H1 (cell line): ENCODE measurements at places on chromosomes 2 and 18.

GRCh38 chr2:51368250-51368649 is 336.3 kb upstream of the NRXN1 start:
- no peak overlapping the region for H3K27ac ChIP-seq
- H3K4me3 ChIP-seq: no peak overlapping the region
- H3K27me3 ChIP-seq: no peaks in the 10 kb centered on the region
- no peak for DNase-seq

GRCh38 chr18:56036741-56037140 is 448.7 kb upstream of the TCF4 start:
- H3K4me3 ChIP-seq: no peak overlapping the region
- H3K4me1 ChIP-seq: no peaks in the 10 kb centered on the region

DNA sequence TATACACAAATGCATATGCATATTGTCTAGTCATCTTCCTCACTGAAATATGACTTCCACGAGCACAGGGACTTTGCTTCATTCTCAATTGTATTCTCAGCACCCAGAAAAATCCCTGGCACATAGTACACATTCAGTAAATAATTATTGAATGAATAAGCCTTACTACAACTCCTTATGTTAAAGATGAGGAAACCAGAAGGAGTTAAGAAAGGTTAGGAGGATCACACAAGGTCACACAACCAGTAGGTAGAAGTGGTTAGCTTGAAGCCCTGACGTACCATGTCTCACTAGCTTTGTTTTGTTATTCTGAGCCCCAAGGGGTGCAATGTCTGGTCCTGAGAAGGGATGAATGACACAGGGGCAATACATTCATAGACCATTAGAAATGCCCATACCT is 220.9 kb upstream of the PID1 start:
- no peak overlapping the region for H3K27ac ChIP-seq
- H3K36me3 ChIP-seq: no peaks in the 10 kb centered on the region
- H3K27me3 ChIP-seq: no peaks in the 10 kb centered on the region
- no peaks in the 10 kb centered on the region for H3K4me1 ChIP-seq
- no peak overlapping the region for H3K4me3 ChIP-seq

- DNase-seq: no peak
- H3K27me3 ChIP-seq: no peaks in the 10 kb centered on the region
- no peak overlapping the region for H3K27ac ChIP-seq
- H3K36me3 ChIP-seq: no peaks in the 10 kb centered on the region
- no peaks in the 10 kb centered on the region for H3K4me1 ChIP-seq
Measured at GRCh38 chr2:225996462-225996828, 596.9 kb downstream of the NYAP2 start.

DNA sequence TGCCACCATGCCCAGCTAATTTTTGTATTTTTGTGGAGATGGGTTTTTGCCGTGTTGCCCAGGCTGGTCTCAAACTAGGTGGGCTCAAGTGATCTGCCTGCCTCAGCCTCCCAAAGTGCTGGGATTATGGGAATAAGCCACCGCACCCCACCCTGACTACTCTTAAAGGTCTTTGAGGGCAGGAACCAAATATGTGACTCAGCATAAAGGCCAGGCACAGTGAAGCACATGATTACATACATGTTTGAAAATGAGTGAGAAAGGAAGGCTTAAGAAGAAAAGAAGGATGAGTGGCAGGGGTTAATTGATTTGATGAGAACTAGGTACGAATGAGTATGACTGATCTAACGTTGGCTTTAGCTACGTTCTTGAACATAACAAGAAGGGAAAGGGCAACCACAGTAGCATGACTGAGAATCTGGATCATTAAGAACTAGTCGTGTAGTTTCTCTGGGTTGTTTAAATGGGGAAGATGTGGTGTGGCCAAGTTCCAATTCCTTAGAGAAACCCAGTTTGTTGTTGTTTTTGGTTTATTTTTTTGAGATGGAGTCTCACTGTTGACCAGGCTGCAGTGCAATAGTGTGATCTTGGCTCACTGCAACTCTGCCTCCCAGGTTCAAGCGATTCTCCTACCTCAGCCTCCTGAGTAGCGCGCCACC is 6.8 kb downstream of the RESP18 start:
- DNase-seq: no peak
- no peak overlapping the region for H3K4me3 ChIP-seq
- no peaks in the 10 kb centered on the region for H3K4me1 ChIP-seq
- no peak overlapping the region for H3K27ac ChIP-seq

GRCh38 chr2:26809211-26809610 is 23.4 kb downstream of the CENPA start:
- H3K36me3 ChIP-seq: no peaks in the 10 kb centered on the region
- no peak for DNase-seq
- H3K27me3 ChIP-seq: no peaks in the 10 kb centered on the region
- no peaks in the 10 kb centered on the region for H3K4me1 ChIP-seq

- DNase-seq: no peak
- H3K4me3 ChIP-seq: no peak overlapping the region
- H3K4me1 ChIP-seq: no peaks in the 10 kb centered on the region; the same call in 1 of the 2 replicates
- H3K27me3 ChIP-seq: no peaks in the 10 kb centered on the region
Measured at GRCh38 chr2:151908204-151908882, 80.1 kb upstream of the ARL5A start.

- H3K4me3 ChIP-seq: peak overlapping the region; percentile 71
- DNase-seq: no peak
- no peaks in the 10 kb centered on the region for H3K4me1 ChIP-seq
- H3K27ac ChIP-seq: no peak overlapping the region
Measured at GRCh38 chr2:55420439-55420725, 726 bp upstream of the CCDC88A start.

- H3K36me3 ChIP-seq: no peaks in the 10 kb centered on the region
- H3K27me3 ChIP-seq: no peaks in the 10 kb centered on the region
- no peak overlapping the region for H3K27ac ChIP-seq
- no peak overlapping the region for H3K4me3 ChIP-seq
- H3K4me1 ChIP-seq: no peaks in the 10 kb centered on the region
Measured at GRCh38 chr2:32647180-32647651, 19.4 kb downstream of the TTC27 start.

- H3K4me3 ChIP-seq: no peak overlapping the region
- H3K4me1 ChIP-seq: no peaks in the 10 kb centered on the region
- DNase-seq: no peak
- H3K27me3 ChIP-seq: no peaks in the 10 kb centered on the region
- H3K36me3 ChIP-seq: no peaks in the 10 kb centered on the region
Measured at GRCh38 chr2:134440336-134440909, 186.6 kb downstream of the MGAT5 start.

GRCh38 chr2:163527381-163527780 is 208.4 kb downstream of the FIGN start:
- no peak overlapping the region for H3K27ac ChIP-seq
- H3K36me3 ChIP-seq: no peaks in the 10 kb centered on the region
- no peaks in the 10 kb centered on the region for H3K4me1 ChIP-seq
- H3K27me3 ChIP-seq: no peaks in the 10 kb centered on the region
- no peak for DNase-seq

DNA sequence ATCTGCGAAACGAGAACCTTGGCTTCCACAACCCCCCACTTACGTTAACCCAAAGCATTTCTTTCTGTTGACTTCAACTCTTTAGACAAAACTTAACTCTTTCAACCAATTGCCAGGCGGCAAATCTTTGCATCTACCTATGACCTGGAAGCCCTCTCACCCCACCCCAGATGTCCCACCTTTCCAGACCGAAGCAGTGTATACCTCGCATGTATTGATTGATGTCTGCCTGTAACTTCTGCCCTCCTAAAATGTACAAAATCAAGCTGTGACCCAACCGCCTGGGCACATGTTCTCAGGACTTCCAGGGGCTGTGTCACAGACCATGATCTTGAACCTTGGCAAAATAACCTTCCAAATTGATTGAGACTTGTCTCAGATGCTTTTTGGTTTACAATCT is 12.3 kb downstream of the AQP12B start:
- H3K36me3 ChIP-seq: no peaks in the 10 kb centered on the region
- H3K4me1 ChIP-seq: no peaks in the 10 kb centered on the region
- no peak for DNase-seq
- H3K4me3 ChIP-seq: no peak overlapping the region
- H3K27ac ChIP-seq: no peak overlapping the region

DNA sequence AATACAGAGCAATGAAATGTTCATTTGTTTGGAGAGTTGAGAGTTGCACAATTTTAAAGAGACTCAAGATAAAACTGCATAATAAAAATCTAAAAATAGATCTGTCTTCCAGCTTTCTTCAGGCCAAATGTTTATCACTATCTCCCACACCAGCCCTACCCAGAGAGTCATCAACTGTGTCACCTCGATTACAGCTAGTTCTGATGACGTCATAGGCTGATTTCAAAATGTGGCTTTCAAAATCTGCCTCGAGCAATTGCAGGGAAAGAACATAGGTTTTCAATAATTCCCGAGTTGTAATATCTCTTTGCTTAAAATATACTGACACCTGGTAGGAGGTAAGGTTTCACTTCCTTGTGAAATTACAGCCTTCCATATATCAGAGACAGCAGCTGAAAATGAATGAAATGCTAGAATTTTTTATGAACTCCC is 677.6 kb upstream of the ID2 start:
- no peaks in the 10 kb centered on the region for H3K36me3 ChIP-seq
- H3K27me3 ChIP-seq: no peaks in the 10 kb centered on the region
- H3K27ac ChIP-seq: no peak overlapping the region
- no peak for DNase-seq
- H3K4me3 ChIP-seq: no peak overlapping the region

DNA sequence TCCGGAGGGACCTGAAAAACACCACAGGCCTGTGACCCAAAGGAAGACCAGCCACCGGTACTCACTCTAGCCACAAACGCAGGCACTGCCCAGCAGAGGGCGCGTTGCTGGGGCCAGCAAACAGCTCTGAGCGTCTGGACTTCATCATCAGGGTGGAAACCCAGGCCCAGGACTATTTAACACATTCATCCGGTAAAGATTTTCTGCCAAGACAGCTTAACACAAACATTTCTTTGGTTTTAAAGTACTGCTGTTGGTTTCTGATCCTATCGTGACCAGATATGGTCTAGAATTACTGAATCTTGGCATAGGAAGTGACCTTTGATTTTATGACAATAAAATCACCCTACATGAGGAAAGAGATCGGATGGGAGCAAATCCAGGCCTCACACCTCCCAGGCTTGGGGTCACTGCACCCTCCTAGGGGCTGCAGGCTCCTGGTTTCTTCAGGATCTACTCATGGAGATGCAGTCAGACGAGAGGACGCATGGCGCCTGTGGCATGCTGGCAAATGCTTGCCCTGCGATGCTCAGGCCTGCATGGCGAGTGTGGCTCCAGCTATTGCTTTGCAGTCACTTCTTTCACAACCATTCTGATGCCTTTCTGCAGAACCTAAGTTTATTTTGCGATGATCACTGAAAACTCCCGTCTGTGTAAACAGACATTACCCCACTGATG is 130.4 kb downstream of the COL4A4 start:
- no peaks in the 10 kb centered on the region for H3K27me3 ChIP-seq
- no peaks in the 10 kb centered on the region for H3K36me3 ChIP-seq
- no peak overlapping the region for H3K4me3 ChIP-seq
- peak; percentile 66 for DNase-seq
- no peaks in the 10 kb centered on the region for H3K4me1 ChIP-seq

GRCh38 chr2:9770308-9771100 is 72.8 kb upstream of the TAF1B start:
- peak; percentile 68 for DNase-seq
- no peaks in the 10 kb centered on the region for H3K4me1 ChIP-seq
- H3K27me3 ChIP-seq: peaks cover 2% of the 10 kb centered on the region; the same call in 1 of the 2 replicates
- no peaks in the 10 kb centered on the region for H3K36me3 ChIP-seq
- H3K4me3 ChIP-seq: no peak overlapping the region
- no peak overlapping the region; the same call in 1 of the 2 replicates for H3K27ac ChIP-seq

DNA sequence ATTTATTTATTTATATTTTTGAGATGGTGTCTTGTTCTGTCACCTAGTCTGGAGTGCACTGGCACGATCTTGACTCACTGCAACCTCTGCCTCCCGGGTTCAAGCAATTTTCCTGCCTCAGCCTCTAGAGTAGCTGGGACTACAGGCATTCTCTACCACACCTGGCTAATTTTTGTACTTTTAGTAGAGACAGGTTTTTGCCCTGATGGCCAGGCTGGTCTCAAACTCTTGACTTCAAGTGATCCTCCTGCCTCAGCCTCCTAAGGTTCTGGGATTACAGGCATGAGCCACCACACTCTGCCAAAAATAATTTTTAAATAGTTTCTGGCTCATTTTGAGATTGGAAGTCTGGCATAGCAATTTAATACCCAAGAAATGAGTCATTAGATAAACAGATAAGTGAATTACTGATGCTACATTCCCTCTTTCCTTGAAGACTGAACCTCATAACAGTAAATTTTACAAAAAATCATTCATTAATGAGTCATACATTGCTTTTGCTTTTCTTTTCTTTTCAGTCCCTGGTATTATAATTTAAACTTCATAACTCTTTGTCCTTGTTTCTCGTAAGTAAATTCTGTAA is 881.6 kb upstream of the PIK3C3 start:
- no peaks in the 10 kb centered on the region for H3K27me3 ChIP-seq
- no peak for DNase-seq
- H3K36me3 ChIP-seq: no peaks in the 10 kb centered on the region
- H3K4me3 ChIP-seq: no peak overlapping the region

DNA sequence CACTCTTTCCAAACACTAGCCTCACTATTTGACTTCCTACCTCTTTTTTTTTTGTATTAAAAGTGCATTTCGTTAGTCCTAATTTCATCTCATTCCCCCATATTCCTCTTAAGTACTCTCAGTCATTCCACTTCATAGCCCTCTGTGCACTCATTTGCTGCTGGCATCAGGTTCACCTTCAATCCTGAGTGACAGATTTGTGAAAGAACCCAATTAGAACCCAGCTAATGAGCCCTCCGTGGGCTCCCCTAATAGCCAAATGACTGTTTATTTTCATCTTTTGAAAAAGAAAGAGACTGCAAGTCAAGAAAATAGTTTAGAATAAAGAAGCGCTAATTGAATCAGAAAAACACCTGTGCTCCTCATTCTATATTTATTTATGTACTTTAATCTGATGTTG is 512.1 kb upstream of the LRATD1 start:
- H3K27me3 ChIP-seq: no peaks in the 10 kb centered on the region
- H3K36me3 ChIP-seq: no peaks in the 10 kb centered on the region
- DNase-seq: no peak
- no peak overlapping the region for H3K27ac ChIP-seq

DNA sequence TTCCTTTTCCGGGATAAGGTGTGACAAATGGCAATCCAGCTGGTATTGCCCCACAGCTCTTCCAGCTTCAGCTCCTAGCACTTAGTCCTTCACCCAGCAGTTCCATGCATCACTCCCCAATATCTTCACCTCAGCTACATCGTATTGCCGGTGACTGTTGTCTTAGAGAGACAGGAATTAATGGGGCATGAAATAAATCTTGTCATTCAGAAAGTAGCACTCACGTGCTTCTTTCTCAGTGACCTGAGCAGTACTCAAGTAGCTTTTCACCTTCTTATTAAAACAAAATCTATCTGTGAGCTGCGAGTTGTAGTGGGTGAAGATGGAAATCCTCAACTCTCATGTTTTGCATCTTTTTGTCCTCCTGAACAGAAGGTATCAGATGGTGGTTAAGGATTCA is 72.8 kb downstream of the PTH2R start:
- no peaks in the 10 kb centered on the region for H3K36me3 ChIP-seq
- no peak overlapping the region for H3K4me3 ChIP-seq
- H3K27ac ChIP-seq: no peak overlapping the region
- no peak for DNase-seq
- no peaks in the 10 kb centered on the region for H3K27me3 ChIP-seq

GRCh38 chr18:11175266-11175979 is 26.1 kb upstream of the PIEZO2 start:
- no peak overlapping the region for H3K4me3 ChIP-seq
- no peak for DNase-seq
- no peaks in the 10 kb centered on the region for H3K36me3 ChIP-seq
- H3K4me1 ChIP-seq: no peaks in the 10 kb centered on the region

- H3K36me3 ChIP-seq: peaks cover 15% of the 10 kb centered on the region
- no peak overlapping the region for H3K27ac ChIP-seq
- H3K27me3 ChIP-seq: no peaks in the 10 kb centered on the region
- no peak for DNase-seq
Measured at GRCh38 chr2:195732574-195732973, 75.5 kb downstream of the SLC39A10 start.
